ENCODE measurements at places on chromosomes 7 and 10.

DNA sequence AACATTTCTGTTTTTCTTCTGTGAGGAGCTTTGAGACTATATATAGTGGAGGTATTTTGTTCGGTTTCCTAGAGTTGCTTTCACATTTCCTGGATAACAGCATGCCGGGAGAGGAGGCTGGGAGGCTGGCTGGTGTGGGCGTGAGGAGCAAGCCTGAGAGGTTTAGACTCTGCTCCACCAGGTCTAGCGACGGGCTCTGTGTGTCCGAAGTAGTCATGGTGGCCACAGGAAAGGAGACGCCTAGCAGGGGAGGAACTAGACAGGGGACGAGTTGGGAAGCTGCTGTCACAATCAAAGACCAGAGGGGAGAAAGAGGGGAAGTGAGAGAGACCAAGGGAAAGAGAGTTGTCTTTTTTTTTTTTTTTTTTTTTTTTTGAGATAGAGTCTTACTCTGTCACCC, 19.6 kb downstream of the PTPRE start:
- no peak for DNase-seq

DNA sequence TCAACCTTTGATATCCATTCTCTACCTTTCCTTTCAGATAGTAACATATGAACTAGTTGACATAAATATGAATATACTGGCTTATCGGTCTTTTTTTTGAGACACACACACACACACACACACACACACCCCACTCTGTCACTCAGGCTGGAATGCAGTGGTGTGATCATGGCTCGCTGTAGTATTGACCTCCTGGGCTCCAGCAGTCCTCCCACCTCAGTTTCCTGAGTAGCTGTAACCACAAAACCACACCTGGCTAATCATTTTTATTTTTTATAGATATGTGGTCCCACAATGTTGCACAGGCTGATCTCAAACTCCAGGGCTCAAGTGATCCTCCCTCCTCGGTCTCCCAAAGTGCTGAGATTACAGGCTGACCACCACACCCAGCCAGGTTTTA, 14.2 kb upstream of the NT5C3A start:
- DNase-seq, result no peak

GRCh38 chr7:84105586-84105985, 89.0 kb downstream of the SEMA3A start:
- no peak for DNase-seq

- DNase-seq, result no peak
Measured at GRCh38 chr10:131679926-131680325, 220.9 kb upstream of the PPP2R2D start.

Data from stimulated activated CD8-positive, alpha-beta memory T cell treated with anti-CD3 and anti-CD28 coated beads, Interleukin-7, amount 100 ng/mL, for 1 hour (primary cell).